ENCODE measurements at places on chromosomes 1 and 21. TPM values are rescaled to one million over a fixed set of nuclear protein-coding genes. Genes with fewer than 3 reads are reported as not detected.

Gene ARHGEF16
- total RNA-seq: 104 TPM

Gene TMEM35B
- not detected for total RNA-seq

Gene MATN1
- total RNA-seq: not detected

Gene EDEM3
- total RNA-seq: 44.6 TPM

Gene SFN
- 197 TPM for total RNA-seq

Gene RIPPLY3
- total RNA-seq: not detected

Gene GBP1
- 3.0 TPM for total RNA-seq

Gene CHIA
- total RNA-seq: not detected

Gene SYPL2
- total RNA-seq: 0.40 TPM

Gene OR2T33
- total RNA-seq: not detected

Gene IGFN1
- 0.14 TPM for total RNA-seq

Gene RAB13
- total RNA-seq: 27.9 TPM

Gene FALEC
- total RNA-seq: not detected

Gene CNR2
- total RNA-seq: 1.6 TPM

Gene FAM72D
- total RNA-seq: not detected

Gene ZNF683
- not detected for total RNA-seq

Gene SLC1A7
- total RNA-seq: not detected

Gene SELP
- 2.4 TPM for total RNA-seq

Gene SOX13
- 33.0 TPM for total RNA-seq

Gene TNFRSF25
- 38.9 TPM for total RNA-seq

Gene SH2D1B
- 0.37 TPM for total RNA-seq

Gene ASH1L
- 74.9 TPM for total RNA-seq

Gene ROR1
- 3.0 TPM for total RNA-seq

Gene OPTC
- not detected for total RNA-seq

Gene GJA4
- total RNA-seq: 5.2 TPM

Gene OR2L13
- not detected for total RNA-seq

Gene NPHS2
- total RNA-seq: not detected

Gene BRDT
- not detected for total RNA-seq

Gene NRDC
- 116 TPM for total RNA-seq

Gene DDR2
- total RNA-seq: 35.5 TPM

Gene ETV3L
- total RNA-seq: not detected

Gene FBXO2
- total RNA-seq: 3.7 TPM

Gene SLC45A3
- 12.2 TPM for total RNA-seq

Gene UBR4
- 226 TPM for total RNA-seq

Gene PSMG1
- total RNA-seq: 7.4 TPM

Measured in transverse colon (tissue), 4 donors.